ENCODE measurements at places on chromosomes 3 and 15.

DNA sequence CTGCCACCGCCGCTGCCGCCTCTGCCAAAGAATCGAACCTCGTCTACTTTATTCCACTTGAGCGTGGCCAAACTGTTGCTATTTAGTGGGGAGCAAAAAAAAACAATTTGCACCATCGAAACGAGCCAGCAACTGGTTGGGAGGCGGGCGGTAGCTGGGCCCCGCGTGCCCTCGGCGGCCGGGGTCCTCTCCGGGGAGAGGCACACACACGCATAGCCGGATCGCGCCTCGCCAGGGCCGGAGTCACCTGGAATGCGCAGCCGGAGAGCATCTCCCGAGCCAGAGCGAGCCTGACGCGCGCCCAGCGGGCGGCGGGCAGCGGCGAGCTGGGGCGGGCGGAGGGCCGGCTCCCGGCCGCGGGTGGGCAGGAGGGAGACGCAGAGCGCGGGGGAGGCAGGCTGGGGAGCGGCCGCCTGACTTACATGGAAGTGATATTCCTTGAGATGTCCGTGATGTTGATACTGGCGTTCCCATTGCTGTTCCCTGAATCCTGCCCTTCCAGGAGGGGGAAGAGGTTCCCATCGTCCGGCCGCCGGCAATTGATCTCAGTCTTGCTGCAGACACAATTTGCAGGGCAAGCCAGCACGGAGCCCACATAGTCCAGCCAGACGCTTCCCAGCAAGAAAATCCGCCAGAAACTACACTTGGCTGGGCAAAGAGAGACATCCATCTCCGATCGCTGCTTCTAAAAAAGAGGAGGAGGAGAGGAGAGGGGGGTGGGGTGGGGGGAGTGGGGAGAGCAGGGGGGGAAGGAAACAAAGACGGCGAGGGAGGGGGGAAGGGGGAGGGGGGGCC lies 858 bp downstream of the NTRK3 start:
- no peak for DNase-seq

- DNase-seq = no peak
Measured at GRCh38 chr3:10556312-10556711, 50.9 kb upstream of the ATP2B2 start.

GRCh38 chr3:172201136-172201869 lies 161.9 kb downstream of the FNDC3B start:
- peak; percentile 45 for DNase-seq

DNA sequence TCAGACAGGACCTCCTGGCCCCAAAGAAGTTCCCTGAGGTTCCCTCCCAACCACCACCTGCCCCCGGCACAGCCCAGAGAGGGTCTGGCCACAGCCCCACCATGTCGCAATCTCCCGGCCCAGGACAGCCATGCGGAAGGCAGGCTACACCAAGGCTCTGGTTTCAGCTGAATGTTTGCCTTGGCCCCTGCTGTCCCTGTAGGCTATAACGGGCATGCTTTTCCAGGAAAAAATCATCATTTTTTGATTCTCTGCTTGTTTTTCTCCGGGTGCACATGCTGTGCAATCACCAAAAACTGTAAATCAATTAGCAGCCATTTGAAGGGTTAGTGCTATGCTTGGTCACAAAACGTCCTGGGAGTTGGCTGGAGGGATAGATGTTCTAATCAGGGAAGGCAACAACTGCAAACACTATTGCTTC lies 142.7 kb upstream of the IGF1R start:
- peak; percentile 58 for DNase-seq

DNA sequence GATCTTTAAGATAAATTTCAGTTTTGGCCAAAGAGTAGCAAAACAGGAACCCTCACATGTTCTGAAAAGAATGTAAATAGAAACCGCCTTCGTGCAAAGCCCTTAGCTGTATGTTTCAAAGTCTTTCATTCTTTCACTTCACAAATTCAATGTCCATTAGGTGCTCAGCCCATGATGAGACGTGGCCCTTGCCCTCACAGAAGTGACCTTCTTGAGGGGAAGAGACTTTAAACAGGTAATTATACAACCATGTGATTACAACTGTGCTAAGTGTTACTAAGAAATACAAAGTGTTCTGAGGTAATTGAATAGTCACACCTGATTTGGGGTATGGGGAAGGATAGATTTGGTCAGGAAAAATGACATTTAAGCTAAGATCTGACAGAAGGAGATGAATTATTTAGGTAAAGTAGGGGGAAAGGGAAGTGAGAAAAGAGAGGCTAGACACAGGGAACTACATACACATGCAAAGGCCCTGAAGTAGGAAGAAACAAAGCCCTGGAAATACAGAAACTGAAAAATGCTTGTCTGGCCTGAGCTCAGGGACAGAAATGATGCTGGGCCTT lies 19.6 kb downstream of the HSPBAP1 start:
- DNase-seq = no peak

GRCh38 chr15:70323111-70323851 lies 225.6 kb upstream of the TLE3 start:
- no peak for DNase-seq

DNA sequence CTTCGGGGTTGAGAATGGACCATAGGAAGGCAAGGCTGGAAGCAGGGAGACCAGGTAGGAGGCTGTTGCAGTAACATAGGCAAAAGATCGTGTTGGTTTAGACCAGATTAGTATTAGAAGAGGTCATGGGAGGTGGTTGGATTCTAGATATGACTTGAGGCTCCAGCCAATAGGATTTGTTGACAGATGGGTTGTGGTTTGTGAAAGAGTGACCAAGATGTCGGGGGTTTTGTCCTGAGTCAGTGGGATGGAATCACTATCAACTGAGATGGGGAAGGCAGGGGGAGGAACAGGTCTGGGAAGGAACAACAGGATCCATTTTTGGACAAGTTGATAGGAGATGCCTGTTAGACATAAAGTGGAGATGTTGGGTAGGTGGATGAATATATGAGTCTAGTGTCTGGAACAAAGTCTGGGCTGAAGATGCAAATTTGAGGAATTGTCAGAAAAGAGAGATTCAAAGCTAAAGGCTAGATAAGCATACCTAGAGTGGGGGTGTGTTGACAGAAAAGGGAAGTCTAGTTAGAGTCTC lies 95.5 kb upstream of the NPHP3 start:
- DNase-seq = no peak

- DNase-seq = no peak
Measured at GRCh38 chr15:76011627-76012551, at the start of gene NRG4. Gene NRG4 (minus strand): TSS chr15:76012424. CDS start chr15:76011230, 1,194 bp downstream.

GRCh38 chr3:195003006-195003892 lies 267.7 kb downstream of the XXYLT1 start:
- peak; percentile 96 for DNase-seq

GRCh38 chr3:15361494-15362214 lies 29.3 kb upstream of the SH3BP5 start:
- no peak for DNase-seq

GRCh38 chr15:40762919-40763800 lies 708 bp upstream of the GCHFR start:
- DNase-seq = peak; percentile 45

- no peak for DNase-seq
Measured at GRCh38 chr15:72614810-72615532, 39.5 kb upstream of the GOLGA6B start.

GRCh38 chr15:48855501-48856440 lies 22.2 kb upstream of the EID1 start:
- no peak for DNase-seq

GRCh38 chr15:90022905-90023700 lies 22.0 kb downstream of the ZNF710 start:
- DNase-seq = no peak

DNA sequence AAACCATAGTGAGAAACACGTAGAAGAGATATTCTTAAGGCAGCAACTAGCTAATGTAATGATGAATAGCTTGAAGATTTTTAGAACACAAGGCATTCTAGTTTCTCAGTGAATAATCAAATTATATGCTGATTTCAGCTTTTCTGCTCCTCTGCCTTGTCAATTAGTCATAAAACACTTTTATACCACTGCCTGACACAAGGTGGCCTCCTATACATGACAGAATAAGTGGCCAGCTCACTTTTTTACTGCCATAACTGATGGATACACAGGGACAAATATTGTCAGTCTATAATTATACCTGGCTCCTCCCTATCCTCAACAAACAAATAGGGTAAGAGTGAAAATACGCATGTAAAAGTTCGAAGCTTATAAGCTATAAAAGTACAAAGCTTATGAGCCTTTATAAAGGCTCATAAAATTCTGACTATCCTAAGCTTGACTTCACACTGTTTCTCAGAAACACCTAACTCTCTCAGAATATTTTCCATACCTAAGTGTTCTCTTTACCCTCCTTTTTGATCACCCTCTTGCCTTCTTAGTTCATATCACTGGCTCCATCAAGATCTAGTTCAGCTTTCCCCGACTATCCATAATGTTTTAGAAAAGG lies 81.6 kb downstream of the HERC1 start:
- DNase-seq = no peak
